ENCODE measurements at places on chromosomes 12 and 14. TPM values are rescaled to one million over a fixed set of nuclear protein-coding genes. Genes with fewer than 3 reads are reported as not detected.

DNA sequence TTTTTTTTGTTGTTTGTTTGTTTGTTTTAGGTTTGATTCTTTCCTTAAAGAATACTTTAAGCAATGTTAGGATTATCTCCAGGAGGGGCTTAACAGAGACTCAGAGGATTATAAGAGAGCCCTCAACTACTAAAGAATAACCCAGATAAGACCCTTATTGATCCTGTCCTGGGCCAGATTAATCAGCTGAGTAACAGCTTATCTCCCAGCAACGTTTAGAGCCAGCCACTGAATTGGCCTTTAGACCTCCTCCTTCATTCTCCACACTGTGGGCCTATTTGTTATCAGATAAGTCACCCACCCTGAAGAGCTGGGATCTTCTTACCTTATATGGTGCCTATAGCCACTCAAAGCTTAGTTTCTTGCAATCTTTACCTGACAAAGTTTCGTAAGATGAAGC is 71.1 kb downstream of the FIGNL2 start:
- H3K4me1 ChIP-seq: peaks cover 17% of the 10 kb centered on the region
- no peak overlapping the region for H3K27ac ChIP-seq
- H3K27me3 ChIP-seq: no peaks in the 10 kb centered on the region
- no peak for DNase-seq

GRCh38 chr12:102571889-102572288 is 91.5 kb upstream of the IGF1 start:
- no peak overlapping the region for H3K27ac ChIP-seq
- DNase-seq: peak; percentile 21
- no peaks in the 10 kb centered on the region for H3K36me3 ChIP-seq
- H3K4me3 ChIP-seq: no peak overlapping the region

- peak; percentile 97 for DNase-seq
- H3K4me1 ChIP-seq: peaks cover 29% of the 10 kb centered on the region
- H3K4me3 ChIP-seq: peak overlapping the region; percentile 36
- no peaks in the 10 kb centered on the region for H3K27me3 ChIP-seq
- no peaks in the 10 kb centered on the region for H3K36me3 ChIP-seq
Observed at GRCh38 chr12:123126294-123127181, 24.4 kb downstream of the PITPNM2 start.

DNA sequence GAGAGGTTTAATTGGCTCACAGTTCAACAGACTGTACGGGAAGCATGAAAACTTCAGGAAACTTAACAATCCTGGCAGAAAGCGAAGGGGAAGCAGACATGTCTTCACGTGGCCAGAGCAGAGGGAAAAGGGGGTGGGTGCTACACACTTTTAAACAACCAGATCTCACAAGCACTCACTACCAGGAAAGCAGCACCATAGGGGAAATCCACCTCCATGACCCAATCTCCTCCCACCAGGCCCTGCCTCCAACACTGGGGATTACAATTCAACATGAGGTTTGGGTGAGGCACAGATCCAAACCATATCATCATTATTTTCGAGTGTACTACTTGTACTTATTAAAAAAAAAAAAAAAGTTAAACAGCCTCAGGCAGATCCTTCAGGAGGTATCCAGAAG is 29.9 kb downstream of the RXYLT1 start:
- H3K36me3 ChIP-seq: no peaks in the 10 kb centered on the region
- H3K27me3 ChIP-seq: no peaks in the 10 kb centered on the region
- H3K27ac ChIP-seq: no peak overlapping the region
- no peaks in the 10 kb centered on the region for H3K4me1 ChIP-seq

SCN8A gene
- 13.8 TPM for total RNA-seq

AKAP3 gene
- total RNA-seq: 0.22 TPM

GPRC5D gene
- total RNA-seq: not detected

DNA sequence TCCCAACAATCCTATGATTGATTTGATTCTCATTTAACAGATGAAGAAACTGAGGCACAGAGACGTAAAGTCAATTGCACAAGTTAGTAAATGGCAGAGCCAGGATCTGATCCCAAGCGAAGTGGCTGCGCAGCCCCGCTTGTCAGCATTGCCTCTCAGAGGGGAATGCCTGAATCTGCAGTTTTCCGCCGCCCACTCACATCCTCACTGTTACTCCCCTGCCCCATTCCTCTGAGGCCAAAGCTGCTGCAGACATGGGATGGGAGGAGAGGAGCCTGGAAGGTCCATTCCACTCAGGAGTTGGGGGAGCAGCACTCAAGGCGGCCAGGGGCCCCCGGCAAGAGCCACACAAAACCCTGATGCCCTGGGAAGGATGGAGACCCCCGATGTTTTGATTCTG is 1.0 kb downstream of the NRIP2 start:
- H3K4me1 ChIP-seq: no peaks in the 10 kb centered on the region
- H3K36me3 ChIP-seq: no peaks in the 10 kb centered on the region
- no peak overlapping the region for H3K27ac ChIP-seq
- H3K27me3 ChIP-seq: no peaks in the 10 kb centered on the region
- no peak for DNase-seq

GRCh38 chr12:106249411-106250135 is 1.8 kb upstream of the CKAP4 start:
- peak overlapping the region; percentile 96 for H3K27ac ChIP-seq
- H3K27me3 ChIP-seq: no peaks in the 10 kb centered on the region
- no peak for DNase-seq
- peak overlapping the region; percentile 80 for H3K4me3 ChIP-seq
- H3K4me1 ChIP-seq: peaks cover 26% of the 10 kb centered on the region

DNA sequence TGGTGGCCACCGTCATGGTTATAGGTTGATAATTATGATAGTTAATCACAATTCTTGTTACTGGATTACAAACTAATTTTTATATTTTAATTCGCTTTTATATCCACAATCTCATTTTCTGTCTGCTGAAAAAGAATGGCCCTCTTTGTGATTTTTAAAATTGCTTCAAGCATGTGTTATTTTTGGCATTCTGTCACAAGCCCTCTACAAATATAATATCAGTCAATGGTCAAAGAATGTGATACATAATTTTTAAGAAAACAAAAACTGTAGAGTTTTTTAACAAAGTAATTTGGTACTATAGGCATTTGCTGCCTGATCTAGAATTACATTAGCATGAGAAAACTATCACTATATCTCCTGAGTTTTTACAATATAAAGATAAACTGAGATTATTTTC is 352.0 kb upstream of the TMTC1 start:
- no peak overlapping the region for H3K4me3 ChIP-seq
- no peak for DNase-seq
- H3K4me1 ChIP-seq: no peaks in the 10 kb centered on the region
- H3K36me3 ChIP-seq: no peaks in the 10 kb centered on the region
- no peak overlapping the region for H3K27ac ChIP-seq

DNA sequence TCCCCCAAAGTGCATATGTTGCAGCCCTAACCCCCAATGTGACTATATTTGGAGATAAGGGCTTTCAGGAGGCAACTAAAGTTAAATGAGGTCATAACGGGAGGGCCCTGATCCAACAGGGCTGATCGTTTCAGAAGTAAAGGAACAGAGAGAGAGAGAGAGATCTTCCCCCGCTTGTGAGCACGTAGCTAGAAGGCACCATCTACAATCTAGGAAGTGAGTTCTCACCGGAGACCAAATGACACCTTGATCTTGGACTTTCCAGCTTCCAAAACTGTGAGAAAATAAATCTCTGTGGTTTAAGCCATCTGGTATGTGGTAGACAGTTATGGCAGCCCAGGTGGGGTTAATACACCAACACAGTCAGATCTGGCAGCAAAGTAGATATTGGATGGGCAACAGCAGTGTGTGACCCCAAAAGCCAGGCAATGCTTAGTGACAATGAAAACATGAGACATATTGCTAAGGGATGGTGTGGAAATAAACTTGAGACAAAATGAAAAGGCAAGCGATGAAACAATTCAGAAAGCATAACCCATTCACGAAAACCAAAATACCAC is 147.2 kb upstream of the GSC start:
- no peaks in the 10 kb centered on the region for H3K4me1 ChIP-seq
- H3K27me3 ChIP-seq: no peaks in the 10 kb centered on the region
- DNase-seq: no peak
- no peak overlapping the region for H3K27ac ChIP-seq
- no peak overlapping the region for H3K4me3 ChIP-seq
- H3K36me3 ChIP-seq: no peaks in the 10 kb centered on the region

HOXC10 gene
- not detected for total RNA-seq

ANKRD33 gene
- total RNA-seq: not detected

GRCh38 chr12:123973552-123974341 is 732 bp downstream of the ZNF664 start:
- peak overlapping the region; percentile 76 for H3K4me3 ChIP-seq
- no peaks in the 10 kb centered on the region for H3K36me3 ChIP-seq
- peak overlapping the region; percentile 23 for H3K27ac ChIP-seq
- peaks cover 18% of the 10 kb centered on the region for H3K4me1 ChIP-seq

PRPH gene
- not detected for total RNA-seq

DNA sequence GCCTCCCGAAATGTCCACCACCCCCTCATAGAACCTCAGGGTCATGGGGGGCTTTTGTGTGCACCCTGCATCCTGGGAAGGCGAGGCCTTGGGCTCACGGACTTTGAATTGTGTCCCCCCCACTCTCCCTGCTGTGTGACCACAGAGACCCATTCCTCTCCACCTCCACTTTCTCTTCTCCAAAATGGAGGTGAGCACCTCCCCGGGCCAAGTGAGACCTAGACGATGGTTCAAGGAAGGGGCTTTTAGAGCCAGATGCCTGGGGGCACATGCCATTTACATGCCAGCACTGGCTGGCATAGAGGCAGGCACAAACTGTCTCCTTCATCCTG is 33.5 kb downstream of the CYP46A1 start:
- no peak overlapping the region for H3K27ac ChIP-seq
- H3K4me1 ChIP-seq: no peaks in the 10 kb centered on the region
- DNase-seq: no peak
- peaks cover 3% of the 10 kb centered on the region for H3K27me3 ChIP-seq

DNA sequence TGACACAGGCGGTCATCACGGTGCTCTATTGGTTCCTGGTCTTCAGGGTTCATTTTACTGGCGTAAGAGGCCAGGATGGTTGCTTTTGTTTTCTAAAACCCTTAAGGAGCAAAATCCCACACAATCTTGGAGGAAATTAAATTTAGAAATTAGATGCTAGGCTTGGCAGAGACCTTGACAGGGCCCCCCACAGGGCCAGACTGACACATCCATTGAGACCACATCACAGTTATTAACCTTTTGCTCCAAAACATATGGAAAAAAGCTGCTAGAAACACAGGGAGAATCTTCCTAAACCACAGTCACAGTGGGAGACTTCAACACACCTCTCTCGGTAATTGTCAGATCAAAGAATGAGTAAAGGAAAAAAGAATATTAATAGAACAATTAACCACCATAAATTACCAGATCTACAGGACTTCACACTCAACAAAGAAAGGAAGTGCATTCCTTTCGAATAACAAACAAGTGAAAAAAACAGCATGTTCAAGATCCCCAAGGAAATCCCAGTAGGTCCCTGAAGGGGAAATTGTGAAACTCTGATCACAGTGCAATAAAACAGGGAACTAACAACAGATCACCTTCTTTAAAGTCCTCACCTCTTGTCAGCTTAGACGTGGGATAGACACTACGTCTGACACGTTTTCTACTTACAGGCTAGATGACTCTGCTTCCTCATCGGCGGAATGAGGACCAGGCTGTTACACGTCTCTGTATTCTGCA is 40.2 kb upstream of the TMEM179 start:
- no peak overlapping the region for H3K27ac ChIP-seq
- H3K27me3 ChIP-seq: peaks cover 8% of the 10 kb centered on the region
- no peaks in the 10 kb centered on the region for H3K36me3 ChIP-seq
- DNase-seq: no peak
- H3K4me1 ChIP-seq: no peaks in the 10 kb centered on the region
- H3K4me3 ChIP-seq: no peak overlapping the region

GLIPR1 gene
- total RNA-seq: 303 TPM

ALX1 gene
- total RNA-seq: not detected
